ENCODE measurements at places on chromosomes 12 and 14.

DNA sequence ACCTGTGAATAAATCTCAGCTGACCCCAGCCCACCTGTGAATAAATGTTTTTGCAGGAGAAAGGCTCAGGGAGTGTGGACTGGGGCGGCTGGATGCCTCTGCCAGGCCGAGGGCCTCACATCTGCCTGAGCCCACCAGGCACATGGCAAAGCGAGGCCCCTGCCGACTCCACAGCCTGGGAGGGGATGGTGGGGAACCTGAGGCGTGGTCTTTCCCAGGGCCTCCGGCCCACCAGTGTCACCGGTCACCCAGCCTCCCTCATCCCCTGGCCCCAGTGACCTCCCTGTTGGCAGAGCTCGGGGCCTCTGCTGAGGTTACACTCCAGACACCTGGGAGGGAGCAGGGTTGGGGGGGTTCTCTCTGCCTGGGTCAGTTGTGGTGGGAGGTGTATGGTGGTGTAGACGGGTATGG lies 8.2 kb downstream of the NOC4L start:
- DNase-seq, result no peak

DNA sequence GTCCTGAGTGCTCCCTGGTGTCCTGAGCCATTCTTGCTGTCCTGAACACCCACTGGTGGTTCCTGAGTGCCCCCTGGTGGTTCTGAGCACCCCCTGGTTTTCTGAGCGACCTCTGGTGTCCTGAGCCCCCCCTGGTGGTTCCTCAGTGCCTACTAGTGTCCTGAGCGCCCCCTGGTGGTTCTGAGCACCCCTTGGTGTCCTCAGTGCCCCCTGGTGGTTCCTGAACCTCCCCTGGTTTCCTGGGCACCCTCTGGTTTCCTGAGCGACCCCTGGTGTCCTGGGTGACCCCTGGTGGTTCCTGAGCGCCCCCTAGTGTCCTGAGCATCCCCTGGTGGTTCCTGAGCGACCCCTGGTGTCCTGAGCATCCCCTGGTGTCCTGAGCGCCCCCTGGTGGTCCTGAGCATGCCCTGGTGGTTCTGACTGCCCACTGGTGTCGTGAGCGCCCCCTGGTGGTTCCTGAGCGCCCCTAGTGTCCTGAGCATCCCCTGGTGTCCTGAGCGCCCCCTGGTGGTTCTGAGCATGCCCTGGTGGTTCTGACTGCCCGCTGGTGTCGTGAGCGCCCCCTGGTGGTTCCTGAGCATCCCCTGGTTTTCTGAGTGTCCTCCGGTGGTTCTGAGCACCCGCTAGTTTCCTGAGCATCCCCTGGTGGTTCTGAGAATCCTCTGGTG lies 473.1 kb downstream of the TMEM121 start:
- no peak for DNase-seq

GRCh38 chr12:16523284-16523950 lies 82.5 kb downstream of the LMO3 start:
- no peak for DNase-seq

DNA sequence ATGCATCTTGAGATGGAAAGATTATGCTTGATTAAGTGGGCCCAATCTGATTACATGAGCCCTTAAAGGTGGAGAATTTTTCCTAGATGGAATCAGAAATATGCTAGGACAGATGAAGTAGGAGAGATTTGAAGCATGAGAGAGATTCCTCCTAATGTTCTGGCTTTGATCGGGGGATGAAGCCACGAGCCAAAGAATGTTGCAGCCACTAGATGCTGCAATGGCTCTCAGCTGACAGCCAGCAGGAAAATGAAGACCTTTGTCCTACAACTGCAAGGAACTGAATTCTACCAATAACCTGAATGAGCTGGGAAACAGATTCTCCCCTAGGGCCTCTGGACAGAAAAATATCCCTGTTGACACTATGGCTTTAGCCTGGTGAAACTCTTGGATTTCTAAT lies 82.6 kb upstream of the ATP2B1 start:
- no peak for DNase-seq

GRCh38 chr12:5000658-5001385 lies 42.9 kb upstream of the KCNA5 start:
- no peak for DNase-seq

GRCh38 chr12:89481213-89481914 lies 43.2 kb downstream of the GALNT4 start:
- DNase-seq, result no peak

- DNase-seq, result no peak
Measured at GRCh38 chr12:26567126-26567525, 265.9 kb downstream of the ITPR2 start.

DNA sequence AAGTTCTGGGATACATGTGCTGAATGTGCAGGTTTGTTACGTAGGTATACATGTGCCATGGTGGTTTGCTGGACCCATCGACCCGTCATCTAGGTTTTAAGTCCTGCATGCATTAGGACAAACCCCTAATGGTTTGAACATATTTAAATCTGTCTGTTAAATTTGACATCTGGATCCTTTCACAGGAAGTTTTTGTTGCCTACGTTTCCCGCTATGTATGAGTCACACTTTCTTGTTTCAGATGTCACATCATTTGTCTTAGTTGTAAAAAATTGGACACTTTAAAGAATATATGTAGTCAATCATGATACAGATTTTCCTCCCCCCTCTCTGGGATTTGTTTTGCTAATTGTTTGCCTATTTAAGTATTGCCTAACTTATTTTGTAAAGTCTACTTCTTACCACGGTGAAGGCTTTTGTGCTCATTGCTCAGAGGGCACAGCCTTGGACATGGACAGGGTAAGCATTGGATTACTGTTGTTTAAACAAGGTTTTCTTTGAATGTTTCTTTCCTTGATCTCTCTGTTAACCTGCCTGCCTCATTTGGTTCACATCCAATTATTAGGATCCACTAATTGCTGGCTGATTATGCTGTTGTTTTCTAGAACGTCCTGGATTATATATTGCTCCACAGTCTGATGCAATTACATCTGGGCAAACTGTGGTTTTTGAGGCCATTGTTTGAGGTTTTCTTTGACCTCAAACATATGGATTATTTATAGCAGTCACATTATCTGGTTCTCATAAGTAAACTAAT lies 1441.4 kb downstream of the AACS start:
- DNase-seq, result no peak

DNA sequence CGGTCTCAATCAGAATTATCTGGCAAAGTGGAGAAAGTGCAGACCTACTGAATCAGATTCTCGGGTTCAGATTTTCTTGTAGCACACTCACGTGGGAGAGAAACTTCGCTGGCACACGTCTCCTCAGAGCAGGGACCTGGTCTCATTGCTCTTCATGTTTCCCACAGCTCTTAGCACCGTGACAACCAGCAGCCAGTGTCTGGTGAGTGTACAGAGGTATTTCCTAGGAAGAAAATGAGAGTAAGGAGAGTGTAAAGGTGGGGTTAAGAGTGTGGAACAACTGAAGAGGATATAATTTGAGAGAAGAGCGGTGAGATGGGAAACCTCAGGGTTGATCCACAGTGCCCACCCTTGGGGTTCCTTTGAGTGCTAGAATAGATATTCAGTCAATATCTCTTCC lies 89.2 kb downstream of the ARF6 start:
- no peak for DNase-seq

- no peak for DNase-seq
Measured at GRCh38 chr12:50162230-50162629, 4.9 kb downstream of the CERS5 start.

DNA sequence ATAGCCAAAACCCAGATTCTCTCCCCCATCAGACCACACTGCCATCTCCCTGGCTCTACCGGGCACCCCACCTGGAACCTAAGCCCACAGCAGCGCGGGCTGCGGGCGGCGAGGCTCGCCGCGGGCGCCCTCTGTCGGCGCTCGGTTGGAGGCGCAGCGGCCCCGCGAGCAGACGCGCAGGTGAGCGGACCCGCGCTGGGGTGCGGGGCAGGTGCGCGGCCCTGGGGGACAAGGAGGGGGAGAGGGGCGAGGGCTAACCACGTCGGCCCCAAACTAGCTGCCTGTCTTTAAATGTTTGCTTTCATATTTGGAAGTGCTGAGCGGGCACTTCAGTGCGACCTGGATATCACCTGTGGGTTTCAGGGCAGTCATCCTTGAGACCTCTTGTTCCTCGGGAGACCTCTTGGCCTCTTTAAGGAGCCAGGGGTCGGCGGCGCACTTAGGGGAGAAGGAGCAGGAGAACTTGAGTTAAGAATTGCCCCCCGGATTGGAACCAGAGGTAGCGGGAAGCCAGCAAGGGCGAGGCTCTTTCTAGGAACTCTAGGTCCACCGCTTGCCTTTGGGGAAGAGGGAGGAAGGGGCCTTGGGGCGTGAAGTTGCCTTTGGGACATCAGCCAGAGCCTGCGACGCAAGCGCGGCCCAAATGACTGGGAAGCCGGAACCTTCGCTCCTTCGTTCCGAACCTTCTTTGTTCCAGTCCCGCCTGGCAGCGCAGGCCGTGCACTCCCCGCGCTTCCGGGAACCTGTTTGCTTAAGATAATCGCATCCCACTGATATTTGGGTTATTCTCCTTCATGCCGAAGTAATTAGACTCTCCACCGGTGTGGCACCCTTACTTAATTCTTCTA lies 78.7 kb downstream of the NEDD1 start:
- DNase-seq, result peak; percentile 29

DNA sequence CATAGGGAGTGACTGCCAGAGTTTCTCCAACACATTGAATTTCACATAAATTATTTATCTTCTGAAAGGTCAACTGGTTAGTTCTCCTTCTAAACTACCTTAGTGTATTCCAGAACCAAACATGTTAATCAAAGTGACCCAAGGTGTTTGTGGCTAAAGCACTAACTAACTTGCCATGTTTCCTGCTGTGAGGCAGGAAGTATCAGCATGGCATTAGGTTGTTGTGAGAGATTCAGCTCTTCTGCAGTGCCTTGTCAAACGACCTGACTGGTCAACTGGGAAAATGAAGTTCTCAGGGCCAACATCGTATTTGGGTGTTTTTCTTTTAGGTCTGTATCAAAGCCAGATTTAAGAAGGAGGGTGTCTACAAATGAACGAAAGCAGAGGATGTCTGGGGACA lies 448.1 kb downstream of the APAF1 start:
- no peak for DNase-seq

DNA sequence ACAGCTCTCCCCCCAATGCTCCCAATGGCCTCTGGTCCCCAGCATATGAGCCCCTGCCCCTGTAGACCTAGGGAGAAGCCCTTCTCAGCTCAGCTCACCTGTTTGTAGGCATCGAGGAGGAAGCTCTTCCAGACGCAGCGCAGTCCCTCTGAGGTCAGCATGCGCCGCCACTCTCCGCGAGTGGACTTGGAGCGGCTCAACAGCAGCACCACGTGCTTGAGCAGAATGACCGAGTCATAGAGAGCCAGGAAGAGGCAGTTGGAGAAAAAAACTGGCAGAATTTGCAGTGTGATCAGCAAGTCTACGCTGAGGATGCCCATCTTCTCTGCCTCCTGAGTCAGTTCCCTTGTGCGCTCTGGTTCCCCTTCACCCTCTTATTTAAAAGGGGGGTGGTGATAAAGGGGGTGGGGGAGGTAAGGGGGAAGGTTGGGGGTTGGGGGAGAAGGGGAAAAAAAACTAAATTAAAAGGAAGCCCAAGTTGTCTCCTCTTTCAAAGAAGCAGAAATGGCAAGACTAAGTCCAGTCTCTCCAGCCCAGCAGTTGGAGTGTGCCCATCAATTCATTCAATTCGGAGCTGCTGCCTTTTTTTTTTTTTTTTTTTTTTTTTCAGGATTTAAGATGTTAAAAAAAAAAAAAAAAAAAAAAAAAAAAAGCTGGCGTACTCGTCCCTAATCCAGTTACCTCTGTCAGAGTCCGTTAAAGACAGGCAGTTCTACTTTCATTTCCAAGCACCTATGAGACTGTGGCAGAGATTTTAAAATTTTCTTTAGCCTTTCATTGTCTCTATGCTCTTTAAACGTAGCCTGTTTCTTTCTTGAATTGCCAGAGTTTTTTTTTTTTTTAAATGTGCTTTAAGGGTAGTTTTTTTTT lies at the start of gene DIO2:
Gene DIO2 (minus strand): TSS at position 352 of the 870 bp plus-strand sequence. CDS start 32 bp downstream, at position 320.
- no peak for DNase-seq

GRCh38 chr12:51082561-51083125 lies 753 bp downstream of the CSRNP2 start:
- no peak for DNase-seq

- no peak for DNase-seq
Measured at GRCh38 chr12:117209626-117210025, 19.4 kb upstream of the FBXO21 start.

DNA sequence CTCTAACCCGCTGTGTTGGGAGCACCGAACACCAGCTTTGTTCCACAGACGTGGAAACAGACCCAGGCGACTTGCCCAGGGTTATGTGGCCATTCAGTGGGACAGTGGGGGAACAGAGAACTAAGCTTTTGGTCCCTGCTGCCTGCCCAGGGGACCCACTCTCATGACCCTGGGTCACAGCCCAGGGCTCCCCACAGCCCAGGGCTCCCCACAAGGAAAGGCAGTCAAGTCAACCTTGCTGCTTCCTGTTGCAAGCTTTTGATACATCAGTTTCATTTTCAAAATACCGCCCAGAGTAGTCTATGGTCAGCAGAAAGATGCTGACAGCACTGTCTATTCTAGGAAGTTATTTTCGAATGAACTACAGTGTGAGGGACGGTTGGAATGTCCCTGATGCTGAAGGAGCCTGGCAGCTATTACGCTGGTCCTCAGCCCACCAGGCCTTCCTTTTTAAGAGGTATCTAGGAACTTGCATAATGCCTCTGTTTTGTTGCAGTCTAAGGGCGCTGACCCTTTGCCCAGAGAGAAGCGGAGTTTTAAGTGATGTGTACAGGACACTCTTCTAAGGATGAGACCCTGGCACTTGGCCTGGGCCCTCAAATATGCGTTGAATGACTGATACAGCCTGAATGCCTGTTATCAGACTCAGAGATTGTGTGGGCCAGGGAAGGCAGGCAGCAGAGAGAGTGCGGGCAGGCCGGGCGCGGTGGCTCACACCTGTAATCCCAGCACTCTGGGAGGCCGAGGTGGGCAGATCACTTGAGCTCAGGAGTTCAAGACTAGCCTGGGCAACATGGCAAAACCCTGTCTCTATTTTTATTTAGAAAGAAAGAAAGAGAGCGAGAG lies 12.6 kb upstream of the TTC7B start:
- DNase-seq, result no peak

GRCh38 chr14:23321572-23322547 lies 603 bp downstream of the PABPN1 start:
- peak; percentile 30 for DNase-seq

DNA sequence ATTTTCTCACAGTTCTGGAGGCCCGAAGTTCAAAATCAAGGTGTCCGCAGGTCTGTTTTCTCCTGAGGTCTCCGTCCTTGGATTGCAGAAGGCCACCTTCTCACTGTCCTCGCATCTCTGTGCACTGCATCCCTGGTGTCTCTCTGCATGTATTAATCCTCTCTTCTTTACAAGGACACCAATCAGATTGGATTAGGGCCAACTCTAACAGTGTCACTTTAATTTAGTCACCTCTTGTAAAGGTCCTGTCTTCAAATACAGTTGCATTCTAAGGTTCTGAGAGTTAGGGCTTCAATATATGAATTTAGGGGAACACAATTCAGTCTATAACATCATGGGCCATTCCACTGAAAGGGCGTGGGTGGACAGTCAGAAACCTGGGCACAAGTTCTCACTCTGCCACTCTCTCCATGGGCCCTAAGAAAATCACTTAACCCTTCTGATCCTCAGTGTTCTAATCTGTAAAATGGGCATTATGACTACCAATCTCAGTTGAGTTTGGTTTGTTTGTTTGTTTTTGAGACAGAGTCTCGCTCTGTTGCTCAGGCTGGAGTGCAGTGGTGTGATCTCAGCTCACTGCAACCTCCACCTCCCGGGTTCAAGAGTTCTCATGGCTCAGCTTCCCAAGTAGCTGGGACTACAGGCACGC lies 41.6 kb upstream of the FGD4 start:
- DNase-seq, result no peak

GRCh38 chr12:92608151-92609091 lies 94.4 kb upstream of the PLEKHG7 start:
- peak; percentile 6 for DNase-seq

Data from HAP-1 (cell line).